ENCODE measurements at places on chromosomes 1 and 21. TPM values are rescaled to one million over a fixed set of nuclear protein-coding genes. Genes with fewer than 3 reads are reported as not detected.
A peak's percentile ranks its signal among the peaks of the same experiment; 100 is the strongest.

DNA sequence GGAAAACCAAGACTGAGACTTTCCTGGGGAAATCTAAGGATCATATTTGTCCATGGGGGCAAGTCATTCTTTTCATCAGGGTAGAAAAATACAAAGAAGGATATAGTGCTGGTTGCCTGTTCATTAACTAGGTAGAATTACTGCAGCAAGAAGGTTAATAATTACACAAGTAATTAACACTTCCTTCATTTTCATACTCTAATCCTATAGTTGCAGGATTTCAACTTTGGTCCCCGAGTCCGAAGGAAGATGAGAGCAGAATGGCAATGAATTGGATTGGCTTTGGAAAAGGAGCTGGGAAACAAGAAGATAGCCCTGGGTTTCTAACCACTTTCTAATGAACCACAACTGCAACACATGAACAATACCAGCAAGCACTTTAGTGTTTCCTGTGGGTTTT lies 199.2 kb upstream of the ESRRG start:
- DNase-seq, result no peak
- no peaks in the 10 kb centered on the region for H3K36me3 ChIP-seq
- H3K4me1 ChIP-seq, result no peaks in the 10 kb centered on the region
- H3K27me3 ChIP-seq, result no peaks in the 10 kb centered on the region
- H3K27ac ChIP-seq, result no peak overlapping the region

GRCh38 chr1:107952989-107953388 lies 12.0 kb downstream of the VAV3 start:
- H3K4me1 ChIP-seq, result peaks cover 11% of the 10 kb centered on the region
- no peaks in the 10 kb centered on the region for H3K36me3 ChIP-seq
- H3K27ac ChIP-seq, result peak overlapping the region; percentile 17
- H3K27me3 ChIP-seq, result no peaks in the 10 kb centered on the region
- DNase-seq, result no peak
- H3K4me3 ChIP-seq, result no peak overlapping the region

GRCh38 chr1:25872713-25873112 lies 2.8 kb downstream of the PAQR7 start:
- no peak overlapping the region for H3K4me3 ChIP-seq
- peaks cover 17% of the 10 kb centered on the region for H3K4me1 ChIP-seq
- no peak for DNase-seq
- H3K27me3 ChIP-seq, result no peaks in the 10 kb centered on the region

DNA sequence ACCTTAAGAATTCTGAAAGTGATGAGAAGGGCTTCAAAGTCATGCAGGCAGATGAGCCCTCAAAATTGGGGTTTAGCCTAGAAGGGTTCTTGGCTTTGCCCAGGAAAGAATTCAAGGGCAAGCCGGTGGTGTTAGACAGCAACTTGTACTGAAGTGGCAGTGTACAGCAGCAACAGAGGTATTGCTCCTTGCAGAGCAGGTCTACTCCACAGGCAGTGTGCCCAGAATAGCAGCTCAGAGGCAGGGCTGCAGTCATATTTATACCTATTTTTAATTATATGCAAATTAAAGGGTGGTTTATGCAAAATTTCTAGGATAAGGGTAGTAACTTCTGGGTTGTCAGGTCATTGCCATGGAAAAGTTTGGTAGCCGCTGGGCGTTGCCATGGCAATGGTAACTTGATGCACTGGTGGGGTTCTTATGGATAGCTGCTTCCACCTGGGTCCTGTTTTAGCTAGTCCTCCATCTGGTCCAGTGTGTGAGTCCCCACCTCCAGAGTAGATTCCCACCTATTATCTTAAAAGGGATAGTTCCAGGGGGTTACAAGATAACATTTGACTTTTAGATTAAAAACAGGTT lies 57.9 kb upstream of the CR2 start:
- H3K27ac ChIP-seq, result no peak overlapping the region
- H3K4me1 ChIP-seq, result no peaks in the 10 kb centered on the region
- no peak overlapping the region for H3K4me3 ChIP-seq
- H3K36me3 ChIP-seq, result no peaks in the 10 kb centered on the region
- H3K27me3 ChIP-seq, result no peaks in the 10 kb centered on the region
- no peak for DNase-seq

- no peaks in the 10 kb centered on the region for H3K36me3 ChIP-seq
- H3K27me3 ChIP-seq, result no peaks in the 10 kb centered on the region
- peak; percentile 43 for DNase-seq
- H3K27ac ChIP-seq, result peak overlapping the region; percentile 87
- peak overlapping the region; percentile 45 for H3K4me3 ChIP-seq
These were observed 829 bp downstream of the PEA15 start for GRCh38 chr1:160206036-160206389.

DNA sequence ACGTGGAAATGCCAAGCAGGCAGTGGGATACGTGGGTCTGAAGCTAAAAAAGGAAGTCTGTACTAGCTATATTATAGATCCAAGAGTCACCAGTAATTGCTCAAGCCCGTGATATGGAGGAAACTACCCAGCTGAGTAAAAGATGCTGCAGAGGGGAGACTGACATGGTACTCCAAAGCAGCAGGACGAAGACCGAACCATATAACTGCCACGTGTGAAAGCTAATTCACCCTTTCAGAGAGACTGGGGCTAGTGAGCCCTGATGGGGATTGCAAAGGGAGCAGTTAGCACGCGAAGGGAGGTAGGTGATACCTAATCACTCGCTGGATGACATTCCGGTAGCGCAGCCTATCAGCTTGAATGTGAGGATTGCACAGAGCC lies 316 bp downstream of the AP4B1 start:
- H3K4me3 ChIP-seq, result peak overlapping the region; percentile 58
- no peaks in the 10 kb centered on the region for H3K36me3 ChIP-seq
- no peaks in the 10 kb centered on the region for H3K27me3 ChIP-seq
- no peak for DNase-seq

Gene PUSL1
- 28.8 TPM for total RNA-seq

Gene ABCA4
- total RNA-seq, result 0.67 TPM

DNA sequence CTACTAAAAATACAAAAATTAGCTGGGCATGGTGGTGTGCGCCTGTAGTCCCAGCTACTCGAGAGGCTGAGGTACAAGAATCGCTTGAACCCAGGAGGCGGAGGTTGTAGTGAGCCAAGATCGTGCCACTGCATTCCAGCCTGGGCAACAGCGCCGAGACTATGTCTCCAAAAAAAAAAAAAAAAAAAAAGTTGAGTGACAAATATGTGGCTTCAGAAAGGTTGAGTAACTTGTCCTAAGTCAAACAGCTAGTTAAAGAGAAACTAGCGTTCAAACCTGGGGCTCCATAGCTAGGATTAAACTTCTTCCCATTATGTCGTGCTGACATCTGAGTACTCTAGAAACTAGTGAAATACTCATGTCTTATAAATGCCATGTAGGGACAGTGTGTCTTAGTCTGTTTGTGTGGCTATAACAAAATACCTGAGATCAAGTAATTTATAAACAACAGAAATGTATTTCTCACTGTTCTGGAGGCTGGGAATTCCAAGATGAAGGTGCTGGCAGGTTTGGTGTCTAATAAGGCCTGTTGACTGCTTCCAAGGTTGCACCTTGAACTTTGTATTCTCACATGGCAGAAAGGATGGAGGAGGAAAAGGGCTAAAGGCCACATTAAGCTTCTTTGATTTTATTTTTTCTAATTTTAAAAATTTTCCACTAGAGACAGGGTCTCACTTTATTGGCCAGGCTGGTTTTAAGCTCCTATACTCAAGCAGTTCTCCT lies 12.0 kb downstream of the AK4 start:
- no peaks in the 10 kb centered on the region for H3K36me3 ChIP-seq
- H3K27ac ChIP-seq, result no peak overlapping the region
- H3K4me3 ChIP-seq, result no peak overlapping the region
- no peak for DNase-seq
- H3K27me3 ChIP-seq, result no peaks in the 10 kb centered on the region

GRCh38 chr1:17011092-17011438 lies 663 bp downstream of the ATP13A2 start:
- peak overlapping the region; percentile 64 for H3K4me3 ChIP-seq
- no peaks in the 10 kb centered on the region for H3K36me3 ChIP-seq
- H3K27ac ChIP-seq, result peak overlapping the region; percentile 59
- H3K27me3 ChIP-seq, result no peaks in the 10 kb centered on the region
- peaks cover 10% of the 10 kb centered on the region for H3K4me1 ChIP-seq

- no peak for DNase-seq
- no peak overlapping the region for H3K27ac ChIP-seq
- H3K36me3 ChIP-seq, result no peaks in the 10 kb centered on the region
- peaks cover 5% of the 10 kb centered on the region for H3K4me1 ChIP-seq
- no peaks in the 10 kb centered on the region for H3K27me3 ChIP-seq
- H3K4me3 ChIP-seq, result no peak overlapping the region
These were observed 378.5 kb downstream of the SMYD3 start for GRCh38 chr1:246128494-246129069.

Gene MX2
- 19.8 TPM for total RNA-seq

Gene SUCO
- total RNA-seq, result 67.9 TPM

GRCh38 chr21:42538479-42539275 lies 25.0 kb downstream of the SLC37A1 start:
- peaks cover 22% of the 10 kb centered on the region for H3K36me3 ChIP-seq
- no peak for DNase-seq
- H3K4me1 ChIP-seq, result peaks cover 35% of the 10 kb centered on the region
- H3K27me3 ChIP-seq, result no peaks in the 10 kb centered on the region
- no peak overlapping the region for H3K27ac ChIP-seq
- H3K4me3 ChIP-seq, result no peak overlapping the region

Gene TIAM1
- 2.2 TPM for total RNA-seq

- no peaks in the 10 kb centered on the region for H3K36me3 ChIP-seq
- DNase-seq, result peak; percentile 69
- peak overlapping the region; percentile 60 for H3K27ac ChIP-seq
- H3K4me3 ChIP-seq, result no peak overlapping the region
- H3K27me3 ChIP-seq, result no peaks in the 10 kb centered on the region
These were observed 103.8 kb upstream of the ARHGEF16 start for GRCh38 chr1:3350506-3351261.

Gene SRRM1
- total RNA-seq, result 89.6 TPM

Gene RNU1-4
- total RNA-seq, result under 0.01 TPM

GRCh38 chr1:239184561-239185244 lies 201.7 kb upstream of the CHRM3 start:
- H3K27me3 ChIP-seq, result no peaks in the 10 kb centered on the region
- no peak for DNase-seq
- no peak overlapping the region for H3K27ac ChIP-seq

DNA sequence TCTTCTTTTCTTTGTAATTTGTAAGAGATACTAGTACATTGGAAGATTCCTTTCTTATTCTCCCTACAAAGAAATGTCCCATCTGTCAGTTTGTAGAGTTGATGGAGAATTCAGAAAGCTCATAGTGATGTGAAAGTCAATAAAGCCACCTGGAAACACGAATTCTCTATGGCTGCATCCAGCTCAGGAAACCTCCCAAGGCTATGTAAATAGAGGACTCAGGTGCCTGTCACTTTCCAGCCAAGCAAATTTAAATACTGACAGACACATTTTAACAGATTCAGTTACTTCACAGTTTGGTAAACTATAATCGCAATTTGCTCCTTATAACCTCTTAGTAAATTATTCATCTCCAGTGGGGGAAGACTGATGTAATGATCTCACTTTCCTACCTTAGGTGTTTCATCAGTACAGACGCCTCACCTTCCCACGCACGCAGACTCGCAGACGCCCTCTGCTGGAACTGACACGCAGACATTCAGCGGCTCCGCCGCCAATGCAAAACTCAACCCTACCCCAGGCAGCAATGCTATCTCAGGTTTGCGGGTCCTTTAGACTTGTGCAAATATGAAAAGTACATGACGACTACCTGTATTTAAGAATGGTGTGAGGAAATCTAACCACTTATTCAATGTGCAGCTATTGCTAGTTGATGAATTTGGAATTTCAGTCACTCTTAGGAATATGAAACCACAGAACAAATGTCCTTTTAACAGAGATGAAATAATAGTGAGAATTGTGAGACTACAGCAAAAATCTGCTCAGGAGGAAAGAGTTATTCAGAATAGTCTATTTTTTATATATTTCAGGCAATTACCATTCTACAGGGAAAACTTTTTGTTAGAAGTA lies 60.6 kb downstream of the PTPRC start:
- peak; percentile 53 for DNase-seq
- H3K27ac ChIP-seq, result no peak overlapping the region
- no peaks in the 10 kb centered on the region for H3K27me3 ChIP-seq
- H3K36me3 ChIP-seq, result no peaks in the 10 kb centered on the region
- peaks cover 3% of the 10 kb centered on the region for H3K4me1 ChIP-seq
- no peak overlapping the region for H3K4me3 ChIP-seq

DNA sequence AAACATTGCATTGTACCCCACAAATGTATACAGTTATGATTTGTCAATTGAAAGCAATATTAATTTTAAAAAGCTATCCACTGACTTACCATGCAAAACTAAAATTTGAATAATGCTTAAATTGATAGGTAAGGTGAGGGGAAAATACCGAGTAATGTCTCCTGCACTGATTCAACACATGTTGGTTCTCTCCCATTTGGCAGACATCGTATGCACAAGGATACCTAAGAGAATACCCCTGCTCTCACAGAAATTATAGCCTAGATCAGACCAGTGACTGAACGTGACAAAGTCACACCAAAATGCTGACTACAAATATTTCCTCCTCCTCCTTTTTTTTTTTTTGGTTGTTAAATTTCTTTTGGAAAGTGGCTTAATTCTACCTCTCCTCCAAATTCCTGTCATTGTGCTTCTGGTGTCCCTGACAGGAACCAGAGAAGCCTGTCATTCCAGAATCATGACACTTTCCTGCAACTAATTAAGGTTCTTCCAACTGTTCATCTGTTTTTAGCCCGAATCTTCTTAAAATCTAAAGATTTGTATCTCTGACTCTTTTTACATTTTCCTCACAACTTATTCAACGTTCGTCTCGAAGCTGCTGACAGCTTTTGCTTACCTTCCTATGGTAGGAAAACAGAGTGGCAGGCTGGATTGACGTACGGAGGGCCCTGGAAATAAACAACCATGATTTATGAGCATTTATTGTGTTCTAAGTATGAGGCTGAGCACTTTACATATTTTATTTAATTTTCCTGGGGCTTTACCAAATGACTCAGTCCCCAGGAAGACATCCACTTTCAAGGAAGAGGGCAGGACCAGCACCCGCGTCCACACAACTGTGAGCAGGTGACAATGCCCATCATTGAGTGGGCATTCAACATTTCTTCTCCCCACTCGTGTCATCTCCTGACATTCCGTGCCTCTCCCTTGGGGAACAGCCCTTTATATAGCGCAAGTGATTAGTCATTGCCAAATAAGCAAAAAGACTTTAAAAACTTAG lies 57.9 kb upstream of the KCNE2 start:
- no peaks in the 10 kb centered on the region for H3K27me3 ChIP-seq
- H3K27ac ChIP-seq, result no peak overlapping the region
- no peak for DNase-seq
- no peak overlapping the region for H3K4me3 ChIP-seq
